NCI-H1694 (cell line): ENCODE measurements at places on chromosomes 5 and 9.
A peak's percentile ranks its signal among the peaks of the same experiment; 100 is the strongest.

DNA sequence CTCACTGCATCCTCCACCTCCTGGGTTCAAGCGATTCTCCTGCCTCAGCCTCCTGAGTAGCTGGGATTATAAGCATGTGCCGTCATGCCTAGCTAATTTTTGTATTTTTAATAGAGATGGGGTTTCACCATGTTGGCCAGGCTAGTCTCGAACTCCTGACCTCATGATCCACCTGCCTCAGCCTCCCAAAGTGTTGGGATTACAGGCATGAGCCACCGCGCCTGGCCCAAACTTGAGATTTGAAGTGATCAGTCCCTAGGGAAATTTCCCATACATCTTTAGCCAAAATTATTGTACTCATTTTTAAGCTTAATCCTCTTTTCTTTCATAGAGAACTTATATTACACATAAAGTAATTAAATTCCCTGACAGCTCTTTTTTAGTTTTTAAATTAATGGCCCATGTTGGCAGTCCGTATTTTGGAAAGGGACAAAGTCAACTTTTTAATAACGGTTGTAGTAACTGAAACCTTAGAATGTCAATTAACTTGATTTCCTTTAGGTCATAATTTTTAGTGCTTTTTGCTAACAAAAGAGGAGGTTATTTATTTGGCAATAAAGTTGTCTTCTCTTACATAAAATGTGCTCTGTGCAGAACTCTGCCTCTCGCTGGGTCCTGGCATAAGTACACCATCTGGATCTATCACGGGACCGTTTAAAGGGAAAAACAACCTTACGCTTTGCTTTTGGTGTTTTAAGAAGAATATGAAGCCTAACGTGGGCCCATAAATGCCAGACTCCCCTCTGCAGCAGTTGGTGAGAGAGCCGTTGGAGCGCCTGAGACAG, 142.3 kb upstream of the OTULINL start:
- DNase-seq = peak; percentile 21

- DNase-seq = no peak
Observed at GRCh38 chr9:87115785-87116184, 168.5 kb upstream of the GAS1 start.

- DNase-seq = no peak
Observed at GRCh38 chr5:17218353-17219005, 1.0 kb downstream of the BASP1 start.

DNA sequence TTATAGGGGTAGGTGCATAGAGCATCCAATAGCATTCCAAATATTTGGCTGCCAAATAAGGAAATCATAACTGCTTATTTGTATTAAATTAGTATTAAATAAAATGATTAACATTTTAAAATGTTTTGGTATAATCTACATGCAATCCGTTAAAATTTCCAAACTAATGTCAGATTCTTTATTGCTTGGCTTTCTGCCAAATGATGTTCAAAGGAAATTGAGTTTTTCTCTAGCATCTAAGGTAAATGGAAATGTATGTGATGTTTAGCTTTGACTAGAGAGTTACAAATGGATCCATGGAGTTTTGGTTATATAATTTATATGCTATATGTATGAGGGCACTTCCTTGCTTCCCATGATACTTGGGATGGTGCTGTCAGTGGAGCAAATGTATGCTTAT, 121.7 kb downstream of the ZCCHC7 start:
- no peak for DNase-seq

- DNase-seq = no peak
Observed at GRCh38 chr5:96818125-96818788, 10.5 kb upstream of the ERAP1 start.

DNA sequence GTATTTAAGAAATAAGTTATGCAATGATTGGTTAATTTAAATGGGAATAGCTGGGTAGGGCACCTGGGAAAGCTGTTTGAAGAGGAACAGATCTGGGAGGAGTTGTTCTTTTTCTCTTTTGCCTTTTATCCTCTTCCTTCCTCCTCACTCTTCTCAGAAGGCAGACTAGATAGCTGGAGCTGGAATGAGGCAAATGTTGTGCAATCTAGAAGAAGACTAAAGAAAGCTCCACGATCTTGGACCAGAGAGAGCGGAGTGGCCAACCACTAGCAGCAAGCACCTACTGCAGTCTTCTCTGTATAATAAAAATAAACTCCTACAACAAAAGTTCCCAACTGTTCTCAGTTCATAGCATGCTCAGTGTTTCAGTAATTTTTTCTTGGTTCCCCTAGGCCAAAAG, 19.3 kb downstream of the GLIS3 start:
- DNase-seq = no peak

DNA sequence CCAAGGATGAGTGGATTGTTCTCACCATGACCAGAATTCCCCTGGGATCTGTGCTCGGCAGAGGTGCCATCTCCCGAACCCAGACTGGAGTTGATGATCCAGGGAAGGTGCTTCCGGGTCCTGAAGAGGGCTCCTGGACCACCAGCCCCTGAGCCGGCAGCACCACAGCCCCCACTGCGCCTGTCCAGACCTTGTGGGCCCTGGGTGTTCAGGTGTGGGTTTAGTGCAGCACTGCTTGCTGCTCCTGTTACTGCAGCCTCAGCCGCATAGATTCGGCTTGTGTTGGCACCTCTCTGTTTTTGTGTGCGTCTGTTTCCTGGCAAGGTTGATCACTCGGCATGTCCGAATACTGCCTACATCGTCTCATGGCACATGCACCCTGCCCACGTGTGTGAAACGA, 16.3 kb upstream of the NPM1 start:
- no peak for DNase-seq

DNA sequence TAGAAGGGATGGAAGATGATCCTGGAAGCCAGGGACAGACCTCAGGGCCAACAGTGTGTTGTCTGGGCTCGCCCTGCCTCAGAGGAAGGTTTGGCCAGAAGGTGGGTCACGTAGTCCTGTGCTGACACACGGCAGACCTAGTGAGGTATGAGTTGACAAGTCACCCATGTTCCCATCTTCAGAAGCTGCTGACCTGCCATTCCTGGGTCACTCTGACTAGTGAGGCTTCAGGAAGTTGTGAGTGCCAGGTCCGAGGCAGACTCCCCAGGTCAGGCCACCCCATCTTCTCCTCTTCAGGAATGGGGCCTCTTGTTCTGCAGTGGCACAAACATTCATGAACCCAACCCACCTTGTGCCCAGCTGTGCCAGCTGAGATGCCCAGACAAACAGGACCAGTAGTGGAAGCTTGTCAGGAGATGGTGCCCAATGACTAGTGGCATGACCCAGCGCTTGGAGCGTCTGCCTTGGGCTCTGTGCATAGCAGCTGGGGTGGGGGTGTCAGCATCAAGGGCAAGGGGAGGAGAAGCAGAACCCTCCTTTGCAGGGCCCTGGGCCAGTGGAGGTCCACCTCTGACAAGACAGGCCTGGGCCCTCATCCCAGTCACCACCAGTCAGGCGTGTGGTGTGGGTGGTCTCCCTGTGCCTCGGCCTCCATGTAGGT, 16.8 kb upstream of the ANGPTL2 start:
- no peak for DNase-seq

GRCh38 chr5:569358-569867, 42.7 kb upstream of the CEP72 start:
- DNase-seq = no peak

DNA sequence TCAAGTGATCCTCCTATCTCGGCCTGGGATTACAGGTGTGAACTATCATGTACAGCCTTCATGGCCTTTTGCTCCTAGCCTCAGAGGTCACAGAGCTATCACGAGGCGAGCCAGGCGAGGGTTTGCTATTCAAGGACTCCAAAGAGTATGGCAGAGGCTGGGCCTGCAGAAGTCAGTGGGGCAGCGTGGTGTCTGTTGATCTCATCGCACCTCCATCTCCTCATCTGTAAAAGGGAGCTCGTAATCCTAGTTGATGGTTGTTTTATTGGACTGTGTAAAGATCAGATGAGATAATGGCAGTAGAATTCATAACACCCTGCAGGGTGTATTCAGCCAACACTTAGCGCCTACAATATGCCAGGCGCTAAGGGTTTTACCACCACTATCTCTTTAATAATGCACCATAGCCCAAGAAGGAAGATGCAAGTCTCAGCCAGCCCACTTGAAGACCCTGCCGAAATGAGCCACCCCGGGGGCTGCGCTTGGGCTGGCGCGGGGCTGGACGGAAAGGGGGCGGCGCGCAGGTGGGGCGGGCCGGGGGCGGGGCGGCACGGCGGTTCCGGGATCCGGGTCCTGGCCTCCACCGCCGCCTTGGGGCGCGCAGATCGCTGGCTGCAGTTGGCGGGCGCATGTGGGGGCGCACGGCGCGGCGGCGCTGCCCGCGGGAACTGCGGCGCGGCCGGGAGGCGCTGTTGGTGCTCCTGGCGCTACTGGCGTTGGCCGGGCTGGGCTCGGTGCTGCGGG, at the start of gene GALNT12:
GALNT12 (plus strand) TSS at position 601 of the 744 bp plus-strand sequence; CDS start at position 630, 29 bp downstream.
- no peak for DNase-seq

- no peak for DNase-seq
Observed at GRCh38 chr5:38297830-38298608, 39.7 kb downstream of the EGFLAM start.

DNA sequence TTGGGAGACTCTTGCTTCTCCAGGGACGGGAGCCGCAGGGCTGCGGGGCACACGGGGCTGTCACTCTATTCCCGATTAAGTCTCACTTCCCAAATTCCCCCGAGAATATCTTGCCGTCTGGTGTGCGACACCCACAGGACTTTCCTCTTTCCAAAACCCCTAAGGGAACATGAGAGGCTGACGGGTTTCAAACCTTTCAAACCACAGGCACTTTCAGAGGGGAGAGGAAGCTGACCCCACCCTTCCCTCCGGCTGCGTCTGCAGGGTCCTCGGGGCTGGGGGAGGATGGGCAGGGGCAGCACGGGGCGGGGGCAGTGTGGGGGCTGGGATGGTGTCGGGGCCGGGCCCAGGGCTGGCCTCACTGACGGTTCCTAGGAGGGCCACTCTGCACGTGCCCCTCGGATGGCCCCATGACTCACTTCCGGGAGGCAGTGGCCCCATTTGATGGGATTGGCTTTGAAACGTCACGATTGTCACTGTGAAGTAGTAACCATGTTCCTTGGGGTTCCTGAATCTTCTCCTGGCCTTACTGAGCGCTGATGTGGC, 38.2 kb downstream of the SLC9A3 start:
- no peak for DNase-seq

DNA sequence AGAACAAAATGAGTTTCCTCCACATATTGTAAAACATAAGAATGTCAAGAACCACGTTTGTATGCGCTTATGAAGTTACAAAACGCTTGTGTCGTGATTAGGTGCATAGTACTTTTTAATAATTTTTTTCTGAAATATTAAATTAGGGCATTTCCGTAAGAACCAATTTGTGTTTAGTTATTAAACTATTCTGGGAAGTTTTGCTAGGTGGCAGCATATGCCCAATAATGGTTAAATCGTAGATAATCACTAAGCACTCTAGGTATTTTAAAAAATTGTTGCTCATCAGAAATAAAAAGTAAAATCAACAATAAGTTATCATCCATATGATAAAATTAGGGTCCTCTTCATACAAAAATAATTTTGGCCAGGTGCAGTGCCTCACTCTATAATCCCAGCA, 5.4 kb downstream of the SRFBP1 start:
- no peak for DNase-seq

- no peak for DNase-seq
Observed at GRCh38 chr5:158676642-158677469, 422.9 kb downstream of the EBF1 start.

GRCh38 chr5:164561933-164562872, 1056.8 kb downstream of the MAT2B start:
- no peak for DNase-seq

- no peak for DNase-seq
Observed at GRCh38 chr5:57642066-57642465, 159.5 kb upstream of the ACTBL2 start.

DNA sequence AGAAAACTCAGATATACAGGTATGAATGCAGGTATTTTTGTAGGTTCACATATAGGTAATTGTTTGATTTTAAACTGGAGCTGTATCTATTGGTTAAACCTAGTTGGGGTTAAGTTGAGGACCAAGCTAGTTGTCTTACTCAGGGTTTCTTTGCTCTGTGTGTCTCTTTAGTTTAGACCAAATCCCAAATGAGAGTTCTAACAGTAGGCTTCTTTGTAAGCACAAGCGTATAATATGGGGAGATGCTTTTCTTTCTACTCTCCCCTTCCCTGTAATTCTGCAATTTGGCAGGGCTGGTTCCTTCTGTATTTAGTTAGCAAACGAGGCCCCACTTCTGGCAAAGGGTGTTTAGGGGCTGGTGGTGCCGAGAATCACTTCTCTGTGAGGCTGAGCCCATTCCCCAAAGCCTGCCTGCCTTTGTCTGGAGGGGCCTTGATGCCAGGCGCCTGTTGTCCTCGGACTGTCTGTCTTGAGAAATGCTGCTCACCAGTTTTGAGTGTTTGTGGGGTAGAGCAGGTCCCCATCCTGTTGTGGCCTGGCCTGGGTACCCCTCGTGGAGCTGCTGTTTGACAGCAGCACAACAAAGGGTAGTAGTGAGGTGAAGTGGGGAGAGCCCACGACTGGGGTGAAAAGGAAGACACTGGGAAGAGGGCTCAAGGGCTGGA, 259.3 kb downstream of the FANCC start:
- no peak for DNase-seq

DNA sequence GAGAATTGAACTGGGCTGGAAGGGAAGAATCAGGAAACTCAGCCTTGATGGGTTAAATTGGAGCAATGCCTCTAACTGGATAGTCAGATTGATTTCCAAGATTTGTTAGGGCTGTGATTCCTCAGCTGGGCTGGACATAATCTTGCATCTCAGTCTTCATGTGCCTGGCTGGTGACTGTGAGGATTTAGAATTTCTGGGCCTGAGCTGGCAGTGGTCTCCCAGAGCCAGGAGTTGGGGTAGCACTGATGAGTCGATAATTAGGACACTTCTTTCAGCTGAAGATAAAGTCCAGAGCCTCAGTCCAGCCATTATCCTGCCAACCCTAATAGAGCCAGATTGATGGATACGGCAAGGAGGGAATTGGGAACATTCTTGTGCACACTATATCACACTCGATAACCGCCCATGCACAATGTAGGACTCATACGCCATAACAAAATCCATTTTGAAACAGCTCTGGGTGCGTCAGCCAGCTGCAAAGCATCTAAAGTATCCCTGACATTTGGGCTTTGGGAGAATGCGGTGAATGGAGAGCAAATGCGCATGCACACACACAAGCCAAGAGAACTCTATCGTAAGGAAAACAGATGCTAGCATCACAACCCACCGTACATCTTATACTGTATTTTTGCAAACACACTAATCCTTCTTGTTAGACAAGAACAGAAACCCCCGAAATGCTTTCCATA, 405.1 kb upstream of the KLF4 start:
- DNase-seq = no peak

DNA sequence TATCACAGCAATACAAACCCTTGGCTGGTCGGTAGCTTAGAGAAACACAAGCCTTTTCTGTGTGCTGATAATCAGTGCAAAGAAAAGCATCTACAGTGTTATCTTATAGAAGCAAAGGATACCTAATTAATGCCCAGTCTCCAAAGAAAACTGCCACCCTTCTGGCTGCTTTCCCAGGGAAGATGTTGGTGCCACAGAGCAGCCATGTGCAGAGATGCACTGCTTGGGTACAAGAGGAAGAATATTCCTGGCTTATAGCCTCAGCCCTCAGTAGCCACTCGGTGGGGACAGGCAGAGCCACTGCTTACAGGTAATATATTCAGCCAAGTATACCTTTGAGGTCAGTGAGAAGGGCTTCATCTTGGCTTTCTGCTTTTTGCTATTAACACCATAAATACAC, 185.3 kb downstream of the PCSK1 start:
- no peak for DNase-seq

- no peak for DNase-seq
Observed at GRCh38 chr5:172556971-172557461, 84.0 kb upstream of the NEURL1B start.

- DNase-seq = no peak
Observed at GRCh38 chr5:172715421-172715780, 55.6 kb downstream of the DUSP1 start.

GRCh38 chr5:71778678-71779276, 59.7 kb downstream of the CARTPT start:
- peak; percentile 35 for DNase-seq
